ENCODE measurements at places on chromosomes 3 and 15.
A peak's percentile ranks its signal among the peaks of the same experiment; 100 is the strongest.

DNA sequence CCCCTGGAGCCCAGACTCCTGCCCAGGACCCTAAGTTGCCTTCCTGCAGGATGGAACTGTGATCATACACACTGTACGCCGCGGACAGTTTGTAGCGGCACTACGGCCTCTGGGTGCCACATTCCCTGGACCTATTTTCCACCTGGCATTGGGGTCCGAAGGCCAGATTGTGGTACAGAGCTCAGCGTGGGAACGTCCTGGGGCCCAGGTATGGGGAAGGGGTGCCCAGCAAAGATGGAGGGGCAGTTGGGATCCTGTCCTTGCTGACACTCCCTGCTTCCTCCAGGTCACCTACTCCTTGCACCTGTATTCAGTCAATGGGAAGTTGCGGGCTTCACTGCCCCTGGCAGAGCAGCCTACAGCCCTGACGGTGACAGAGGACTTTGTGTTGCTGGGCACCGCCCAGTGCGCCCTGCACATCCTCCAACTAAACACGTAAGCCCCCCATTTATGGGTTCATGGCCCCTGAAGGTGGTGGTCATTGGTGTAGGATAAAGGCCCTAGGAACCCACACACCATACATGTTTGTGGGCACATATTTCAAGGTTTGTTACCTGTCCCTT is 28.8 kb downstream of the NBEAL2 start:
- DNase-seq, result no peak

GRCh38 chr3:13508496-13508895 is 28.4 kb downstream of the HDAC11 start:
- no peak for DNase-seq

GRCh38 chr3:123072564-123072963 is 5.7 kb downstream of the PDIA5 start:
- DNase-seq, result no peak

- DNase-seq, result no peak
Observed at GRCh38 chr15:76815421-76815820, 89.7 kb downstream of the SCAPER start.

DNA sequence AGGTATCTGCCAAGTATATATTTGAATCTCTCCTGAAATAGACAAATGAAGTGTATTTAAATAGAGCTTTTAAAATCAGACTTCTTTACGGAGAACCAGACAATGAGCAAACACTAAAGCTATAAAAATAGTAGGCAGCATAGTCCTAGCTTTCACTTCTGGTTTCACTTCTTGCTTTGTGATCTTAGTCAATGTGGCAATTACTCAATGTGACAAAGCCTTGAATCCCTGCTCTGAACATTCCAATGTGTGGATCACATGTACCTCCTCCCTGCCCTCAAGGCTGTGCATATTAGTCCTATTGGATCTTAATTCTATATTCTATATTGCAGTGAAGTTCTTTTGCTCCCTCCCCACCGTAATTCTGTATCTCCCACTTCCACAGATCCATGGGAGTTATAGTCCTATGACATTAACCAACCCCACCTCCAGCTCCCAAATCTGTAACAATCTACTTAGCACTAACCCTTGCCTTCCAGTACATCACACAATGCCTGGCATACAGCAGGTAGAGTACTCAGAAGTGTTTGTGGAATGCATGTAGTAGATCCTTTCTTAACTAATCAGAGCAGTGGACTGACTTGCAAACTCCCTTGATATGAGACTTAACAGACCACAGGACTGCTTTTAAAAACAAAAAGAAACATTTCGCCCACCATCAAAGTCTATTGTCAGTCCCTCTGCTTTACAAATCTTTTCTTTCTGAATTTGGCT is 24.3 kb upstream of the CP start:
- no peak for DNase-seq

DNA sequence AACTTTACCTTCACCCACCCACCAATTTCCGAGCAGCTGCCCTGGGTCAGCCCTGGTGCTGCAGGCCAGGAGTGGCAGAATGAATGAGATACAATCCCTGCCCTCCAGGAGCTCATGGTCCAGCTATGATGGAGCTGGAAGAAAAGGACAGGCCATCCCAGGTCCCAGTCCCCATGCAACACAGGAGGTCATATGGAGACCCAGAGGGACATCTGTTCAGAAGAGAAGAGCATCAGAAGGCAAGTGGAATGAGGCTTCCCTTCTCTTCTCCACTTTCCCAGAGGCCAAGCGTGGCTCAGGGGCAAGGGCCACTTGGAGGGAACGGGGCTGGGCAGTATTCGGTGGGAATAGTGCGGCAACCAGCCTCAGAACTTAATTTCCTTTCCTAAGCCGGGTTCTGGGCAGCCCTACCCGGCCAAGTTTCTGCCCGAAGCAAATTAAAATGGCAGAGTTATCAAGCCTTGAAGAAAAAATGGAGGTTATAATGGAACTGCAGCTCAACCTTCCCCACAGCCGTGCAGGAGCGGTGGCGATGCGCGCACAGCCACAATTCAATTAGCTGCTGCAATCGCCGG is 35.9 kb downstream of the TLE3 start:
- no peak for DNase-seq

GRCh38 chr3:42369304-42369703 is 41.1 kb downstream of the LYZL4 start:
- no peak for DNase-seq

- DNase-seq, result no peak
Observed at GRCh38 chr3:31754575-31755278, 222.0 kb downstream of the STT3B start.

- no peak for DNase-seq
Observed at GRCh38 chr3:181956122-181956521, 244.4 kb downstream of the SOX2 start.

- DNase-seq, result peak; percentile 78
Observed at GRCh38 chr15:31391687-31392671, 65.3 kb downstream of the KLF13 start.

DNA sequence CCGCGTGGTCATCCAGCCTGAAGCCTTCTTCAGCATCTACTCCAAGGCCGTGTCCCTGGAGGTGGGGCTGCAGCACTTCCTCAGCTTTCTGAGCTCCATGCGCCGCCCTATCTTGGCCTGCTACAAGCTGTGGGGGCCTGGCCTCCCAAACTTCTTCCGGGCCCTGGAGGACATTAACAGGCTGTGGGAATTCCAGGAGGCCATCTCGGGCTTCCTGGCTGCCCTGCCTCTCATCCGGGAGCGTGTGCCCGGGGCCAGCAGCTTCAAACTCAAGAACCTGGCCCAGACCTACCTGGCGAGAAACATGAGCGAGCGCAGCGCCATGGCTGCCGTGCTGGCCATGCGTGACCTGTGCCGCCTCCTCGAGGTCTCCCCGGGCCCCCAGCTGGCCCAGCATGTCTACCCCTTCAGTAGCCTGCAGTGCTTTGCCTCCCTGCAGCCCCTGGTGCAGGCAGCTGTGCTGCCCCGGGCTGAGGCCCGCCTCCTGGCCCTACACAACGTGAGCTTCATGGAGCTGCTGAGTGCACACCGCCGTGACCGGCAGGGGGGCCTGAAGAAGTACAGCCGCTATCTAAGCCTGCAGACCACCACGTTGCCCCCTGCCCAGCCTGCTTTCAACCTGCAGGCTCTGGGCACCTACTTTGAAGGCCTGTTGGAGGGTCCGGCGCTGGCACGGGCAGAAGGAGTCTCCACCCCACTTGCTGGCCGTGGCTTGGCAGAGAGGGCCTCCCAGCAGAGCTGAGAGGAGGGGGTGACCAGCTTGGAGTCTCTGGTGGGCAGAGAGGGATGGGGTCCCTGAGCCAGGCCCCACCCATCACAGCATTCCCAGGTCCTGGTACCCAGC is 37.9 kb downstream of the GOLGA6A start:
- no peak for DNase-seq

GRCh38 chr15:51842852-51843737 is 13.6 kb downstream of the TMOD3 start:
- DNase-seq, result no peak

GRCh38 chr3:33921608-33922007 is 123.2 kb downstream of the PDCD6IP start:
- DNase-seq, result no peak

DNA sequence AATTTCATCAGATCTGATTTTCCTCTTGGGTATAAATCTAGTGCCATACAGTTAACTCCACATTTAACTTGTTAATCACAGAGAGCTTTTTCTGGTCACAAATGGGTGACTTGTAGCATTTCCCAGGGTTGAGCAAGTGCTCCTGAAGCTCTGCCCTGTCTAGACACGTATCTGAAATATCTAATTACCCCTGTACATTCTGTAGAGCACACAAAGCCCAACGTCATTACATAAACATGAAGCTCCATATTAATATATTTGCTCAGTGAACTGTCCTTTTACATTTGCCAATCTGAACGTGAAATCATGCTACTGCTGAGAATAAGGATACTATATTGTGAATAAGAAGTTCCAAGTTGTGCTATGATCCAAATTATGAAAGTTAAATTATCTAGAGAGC is 49.0 kb downstream of the THBS1 start:
- no peak for DNase-seq

- DNase-seq, result no peak
Observed at GRCh38 chr3:175743733-175744400, 884.7 kb downstream of the NAALADL2 start.

DNA sequence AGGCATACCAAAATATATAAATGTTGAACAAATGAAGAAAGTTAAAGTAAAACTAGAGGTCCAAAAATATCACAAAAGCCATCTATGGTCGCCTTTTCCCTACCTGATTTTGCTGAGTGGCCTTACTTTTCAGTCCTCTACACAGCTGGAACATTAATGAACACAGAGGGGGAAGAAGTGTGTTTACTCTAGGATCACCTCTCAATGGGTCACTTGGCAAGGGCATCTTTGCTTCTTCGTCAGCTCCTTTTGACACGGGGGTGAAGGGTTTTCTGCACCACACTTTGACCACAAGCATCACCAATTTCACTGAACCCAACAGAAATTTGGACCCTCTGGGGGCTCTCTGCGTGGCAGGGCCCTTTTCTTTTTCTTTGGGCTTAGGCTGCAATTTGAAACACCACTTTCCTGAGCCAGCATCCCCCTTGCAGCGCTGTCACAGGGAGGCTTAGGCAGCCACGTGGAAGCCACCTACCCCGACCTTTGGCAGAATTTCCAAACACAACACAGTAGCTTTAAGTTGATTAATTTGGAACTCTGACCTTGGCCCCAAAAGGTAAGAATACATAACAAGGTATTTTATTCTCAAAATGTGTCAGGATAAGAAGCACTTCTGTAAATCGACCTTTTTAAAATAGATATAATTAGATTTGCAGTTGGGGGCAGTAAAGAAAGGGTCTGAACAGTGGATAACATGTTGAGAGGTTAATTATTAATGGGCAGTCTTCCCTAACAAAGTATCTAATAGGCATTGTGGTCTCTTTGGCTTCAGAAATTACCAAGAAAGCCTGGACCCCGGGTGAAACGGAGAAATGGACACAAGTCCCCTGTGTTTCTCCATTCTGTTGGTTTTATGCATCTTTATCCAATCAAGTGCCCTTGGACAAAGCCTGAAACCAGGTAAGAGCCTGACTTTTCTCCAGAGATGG is at the start of gene LIPC:
TSS of gene LIPC (plus strand) at position 771 of the 929 bp plus-strand sequence. CDS start at position 813, 42 bp downstream.
- DNase-seq, result no peak

DNA sequence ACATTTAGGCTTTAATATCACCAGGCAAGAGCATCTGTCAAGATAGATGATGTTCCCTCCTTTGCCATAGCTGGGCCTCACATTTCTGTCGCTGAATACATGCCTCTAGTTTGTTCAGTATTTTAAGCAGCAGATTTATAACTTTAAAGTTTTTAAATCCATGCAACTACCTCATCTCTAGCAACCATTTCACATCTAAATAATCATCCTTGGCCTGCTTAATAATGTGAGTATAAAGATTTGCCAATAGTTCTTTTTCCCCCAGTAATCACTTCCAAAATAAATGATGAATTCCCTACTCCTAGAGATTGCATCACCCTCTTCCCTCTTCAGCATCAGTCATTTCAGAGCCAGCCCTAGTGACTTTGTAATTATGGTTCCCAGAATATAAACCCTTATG is 36.2 kb upstream of the FILIP1L start:
- no peak for DNase-seq

- no peak for DNase-seq
Observed at GRCh38 chr15:69999392-70000085, 98.2 kb downstream of the TLE3 start.

DNA sequence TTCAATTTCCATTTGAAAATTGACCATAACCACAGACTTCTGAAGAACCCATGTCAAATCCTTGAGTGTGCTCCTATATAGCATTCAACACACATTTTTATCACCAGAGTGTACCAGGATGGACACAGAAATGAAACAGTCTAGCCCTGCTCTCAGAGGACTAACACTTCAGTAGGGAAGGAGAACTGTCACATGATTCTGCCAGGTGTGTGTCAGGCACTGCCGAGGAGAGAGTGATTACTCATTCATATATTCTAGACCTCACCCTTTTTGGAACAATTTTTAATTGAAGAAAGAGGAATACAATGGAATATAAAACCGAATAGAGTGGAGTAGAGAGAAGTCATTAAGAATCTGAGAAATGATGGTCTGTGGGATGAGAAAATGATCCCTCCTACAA is 125.8 kb downstream of the ERC2 start:
- DNase-seq, result no peak

DNA sequence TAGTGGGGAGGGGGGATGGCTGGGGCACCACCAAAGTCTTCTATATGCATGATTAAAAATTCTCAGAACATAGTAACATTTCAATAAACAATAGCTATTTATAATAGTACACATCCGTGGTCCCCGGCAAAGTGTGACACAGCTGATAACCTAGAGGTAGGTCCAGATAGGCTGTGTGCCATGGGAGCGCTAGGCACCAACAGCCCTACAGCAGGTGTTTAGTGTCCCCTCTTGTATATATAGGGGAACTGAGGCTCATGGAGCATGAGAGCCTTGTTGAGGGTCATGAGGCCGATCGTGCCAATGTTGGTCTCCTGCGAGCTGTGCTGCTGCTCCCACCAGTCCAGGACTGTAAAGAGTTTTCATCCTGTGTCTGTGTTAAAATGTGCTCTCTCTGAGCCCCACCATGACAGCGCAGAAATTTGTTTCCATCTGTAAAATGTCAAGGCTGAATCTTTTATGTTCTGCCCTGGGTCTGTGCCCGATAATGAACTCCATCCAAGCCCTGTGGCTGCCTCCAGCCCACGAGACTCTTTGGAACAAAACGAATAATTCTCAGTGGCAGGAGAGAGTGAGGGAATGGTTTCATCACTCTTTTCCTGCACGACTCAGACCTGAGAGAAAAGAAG is 14.5 kb downstream of the TMEM158 start:
- no peak for DNase-seq

- DNase-seq, result no peak
Observed at GRCh38 chr3:53303549-53303948, 43.8 kb downstream of the DCP1A start.

GRCh38 chr3:50168388-50168787 is 13.3 kb downstream of the SEMA3F start:
- no peak for DNase-seq

Measured in stimulated activated CD8-positive, alpha-beta memory T cell treated with anti-CD3 and anti-CD28 coated beads, Interleukin-4, amount 100 ng/mL, for 24 hours (primary cell).